Smooth muscle cell of the brain vasculature (primary cell): ENCODE measurements at places on chromosomes 2 and 18.
A peak's percentile ranks its signal among the peaks of the same experiment; 100 is the strongest.

GRCh38 chr2:64086347-64087082, 57.7 kb downstream of the PELI1 start:
- DNase-seq: no peak

DNA sequence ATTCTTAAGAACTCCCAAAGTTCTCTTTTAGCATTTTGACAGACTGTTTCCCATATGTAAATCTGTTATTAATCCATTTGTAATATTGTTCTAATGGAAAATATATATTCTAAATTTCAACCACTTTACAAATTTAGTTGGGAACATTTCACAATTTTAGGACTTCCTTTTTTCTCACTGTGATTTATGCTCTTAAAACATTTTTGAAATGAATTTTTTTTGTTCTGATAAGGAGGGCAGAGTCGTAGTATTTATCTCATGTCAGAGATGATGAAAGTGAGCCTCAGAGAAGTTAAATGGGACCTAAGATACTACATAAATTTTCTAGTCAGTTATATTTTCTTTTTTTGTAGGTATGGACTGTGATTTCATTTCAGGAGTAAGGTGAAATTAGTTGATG, 26.6 kb downstream of the RASGRP3 start:
- DNase-seq: no peak

GRCh38 chr2:25276569-25277465, 64.9 kb downstream of the DNMT3A start:
- DNase-seq: no peak

DNA sequence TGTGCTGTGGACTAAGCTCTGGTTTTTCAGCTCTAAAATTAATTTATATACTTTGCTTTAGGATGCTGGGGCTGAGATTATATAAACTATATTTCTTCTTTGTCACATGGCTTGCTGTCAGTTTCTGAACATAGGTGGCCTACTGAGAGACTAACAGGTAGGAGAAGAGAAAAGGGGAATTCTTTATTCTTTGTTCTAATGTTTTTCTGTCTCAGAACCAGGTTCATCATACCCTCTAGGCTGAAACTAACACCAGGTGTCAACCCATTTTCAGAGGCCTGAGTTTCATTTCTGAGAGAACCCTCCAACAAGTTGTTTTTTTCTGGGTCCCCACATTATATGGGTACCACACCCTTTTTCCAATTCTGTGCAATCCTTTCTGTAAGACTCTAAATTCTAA, 843.6 kb downstream of the TRIB2 start:
- DNase-seq: no peak

DNA sequence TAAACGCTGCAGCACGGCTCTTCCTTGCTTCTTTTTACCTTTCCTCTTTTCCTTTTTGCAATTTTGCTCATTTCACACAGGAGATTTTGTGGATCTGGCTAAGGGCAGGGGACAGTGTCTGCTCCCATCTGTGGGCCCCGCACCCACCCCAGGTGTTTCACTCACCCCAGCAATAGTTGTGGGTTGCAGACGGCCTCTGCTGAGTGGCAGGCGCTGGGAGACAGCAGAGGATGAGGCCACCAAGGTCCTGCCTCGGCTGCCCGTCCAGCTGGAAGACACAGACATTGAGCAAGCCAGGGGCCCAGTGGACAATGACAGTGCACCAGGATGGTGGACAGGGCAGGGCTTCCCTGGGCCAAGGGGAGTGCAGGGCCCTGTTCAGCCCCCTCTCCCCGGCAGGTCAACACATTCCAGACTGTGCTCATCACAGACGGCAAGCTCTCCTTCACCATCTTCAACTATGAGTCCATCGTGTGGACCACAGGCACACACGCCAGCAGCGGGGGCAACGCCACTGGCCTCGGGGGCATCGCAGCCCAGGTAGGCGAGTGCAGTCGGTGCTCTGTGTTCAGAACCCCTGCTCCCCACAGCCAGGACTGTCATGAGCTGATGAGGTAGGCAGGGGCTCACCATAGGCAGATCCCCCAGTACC, 35.0 kb downstream of the SNED1 start:
- DNase-seq: no peak

DNA sequence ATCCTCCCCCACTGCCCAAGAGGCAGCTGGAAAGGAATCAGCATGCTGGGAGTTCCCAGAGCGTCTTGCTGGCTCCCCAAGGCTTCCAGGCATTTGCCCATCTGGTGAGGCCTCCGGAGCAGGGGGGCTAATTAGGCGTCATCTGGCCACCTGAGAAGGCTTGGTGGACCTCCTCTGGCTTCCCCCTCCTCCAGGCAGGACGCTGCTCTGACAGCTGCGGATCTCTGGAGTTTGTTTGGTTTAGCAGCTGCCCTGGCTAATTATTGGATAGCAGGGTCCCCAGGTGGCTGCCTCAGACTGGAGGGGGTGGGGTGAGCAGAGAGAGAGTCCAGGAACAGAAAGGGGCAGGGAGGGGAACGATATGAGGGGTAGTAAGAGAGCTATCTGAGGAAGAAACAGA, 425.2 kb upstream of the MEX3C start:
- no peak for DNase-seq

GRCh38 chr2:4895371-4895770, 796.8 kb upstream of the SOX11 start:
- DNase-seq: no peak

DNA sequence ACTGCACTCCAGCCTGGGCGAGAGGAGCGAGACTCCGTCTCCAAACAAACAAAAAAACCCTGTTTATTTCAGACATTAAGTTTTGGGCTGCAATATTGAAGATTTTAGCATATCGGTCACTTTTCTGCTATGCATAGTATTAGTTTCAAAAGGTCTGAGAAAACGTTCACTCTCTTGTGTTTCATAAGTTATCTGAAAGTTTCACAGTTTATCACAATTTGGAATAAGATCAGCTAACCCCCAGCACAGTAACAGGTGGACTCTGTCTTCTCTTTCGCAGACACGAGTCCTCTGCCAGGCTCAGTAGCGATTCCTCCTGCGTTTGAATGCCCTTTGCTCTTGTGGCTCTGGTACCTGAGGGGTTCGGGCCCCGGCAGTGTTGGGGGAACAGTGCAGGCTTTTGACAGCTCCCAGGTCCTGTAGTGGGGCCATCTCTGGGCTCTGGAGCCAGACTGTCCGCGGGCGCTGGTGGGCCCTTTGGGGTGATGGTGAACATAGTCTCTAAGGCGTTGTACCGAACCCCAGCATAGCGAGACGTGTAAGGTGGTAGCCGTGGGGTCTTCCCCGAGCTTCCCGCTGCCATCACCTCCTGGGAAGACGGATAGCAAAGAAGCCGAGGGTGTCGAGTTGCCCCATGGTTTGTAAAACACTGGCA, 20.4 kb downstream of the NFATC1 start:
- DNase-seq: no peak

DNA sequence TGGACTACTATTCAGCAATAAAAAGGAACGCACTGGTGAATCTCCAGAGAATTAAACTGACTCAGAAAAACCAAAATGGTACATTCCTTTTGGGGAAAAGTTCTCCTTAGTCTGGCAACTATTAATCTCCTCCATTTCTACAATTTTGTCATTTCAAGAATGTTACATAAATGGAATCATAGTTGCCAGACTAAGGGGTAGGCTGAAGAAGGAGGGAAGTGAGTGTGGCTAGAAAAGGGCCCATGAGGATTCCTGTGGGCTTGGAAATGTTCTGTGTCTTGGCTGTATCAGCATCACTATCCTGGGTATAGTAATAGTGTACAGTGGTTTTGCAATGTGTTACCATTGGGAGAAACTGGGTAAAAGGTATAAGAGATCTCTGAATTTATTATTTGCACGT, 72.4 kb downstream of the ZAP70 start:
- no peak for DNase-seq

- DNase-seq: peak; percentile 28
Observed at GRCh38 chr2:71348302-71348701, 16.7 kb downstream of the ZNF638 start.

- no peak for DNase-seq
Observed at GRCh38 chr2:199869227-199869541, 18.2 kb upstream of the FTCDNL1 start.

DNA sequence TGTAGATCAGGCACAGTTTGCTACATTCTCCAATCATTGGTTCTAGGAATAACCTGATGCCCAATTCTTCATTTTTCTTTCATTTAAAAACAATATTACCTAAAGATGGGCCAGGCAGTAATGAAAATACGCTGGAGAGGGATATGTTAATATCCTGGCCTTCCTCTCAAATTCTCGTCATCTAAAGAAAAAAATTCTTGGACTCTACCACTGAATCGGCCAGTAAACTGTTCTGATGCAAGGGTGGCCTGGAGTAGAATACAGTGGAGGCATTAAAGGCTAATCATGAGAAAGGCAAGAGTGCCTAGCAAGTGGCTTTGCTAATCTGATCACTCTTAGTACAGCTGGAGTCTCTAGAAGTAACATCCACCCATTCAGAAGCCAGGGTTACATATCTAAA, 157.7 kb downstream of the ANTXR1 start:
- no peak for DNase-seq

DNA sequence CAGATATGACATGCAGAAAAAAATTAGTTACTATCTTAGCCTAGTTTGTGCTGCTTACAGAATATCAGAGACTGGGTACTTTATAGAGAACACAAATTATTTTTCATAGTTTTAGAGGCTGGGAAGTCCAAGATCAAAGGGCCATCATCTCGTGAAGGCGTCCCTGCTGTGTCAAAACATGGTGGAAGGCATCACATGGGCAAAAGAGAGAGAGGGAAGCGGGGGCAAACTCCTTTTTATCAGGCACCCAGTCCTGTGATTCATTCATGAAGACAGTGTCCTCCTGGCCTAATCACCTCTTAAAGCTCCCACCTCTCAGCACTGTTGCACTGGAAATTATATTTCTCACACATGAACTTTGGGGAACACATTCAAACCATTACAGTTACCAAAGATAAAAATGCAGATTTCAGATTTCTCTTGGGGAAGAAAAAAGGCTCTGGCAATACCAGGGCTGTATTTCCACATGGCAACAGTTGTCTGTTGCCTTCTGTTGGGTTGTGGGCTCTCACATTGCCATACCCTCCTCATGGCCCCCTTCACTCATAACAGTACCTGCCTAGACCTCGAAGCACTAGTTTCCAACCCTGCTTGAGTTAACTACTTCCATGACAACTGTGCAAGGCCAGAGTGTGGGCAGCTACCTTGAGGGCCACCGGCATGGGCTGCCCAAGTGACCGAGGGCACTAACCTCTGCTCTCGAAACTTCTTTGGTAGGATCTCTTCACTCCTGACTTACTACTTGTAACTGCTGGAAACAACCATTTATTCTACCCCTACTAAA, 2.7 kb upstream of the ACTR3 start:
- DNase-seq: no peak
